GM12891 (cell line): ENCODE measurements at places on chromosomes 12 and 14.

- no peak for DNase-seq
These were observed 14.6 kb upstream of the NUDT14 start for GRCh38 chr14:105195522-105196264.

DNA sequence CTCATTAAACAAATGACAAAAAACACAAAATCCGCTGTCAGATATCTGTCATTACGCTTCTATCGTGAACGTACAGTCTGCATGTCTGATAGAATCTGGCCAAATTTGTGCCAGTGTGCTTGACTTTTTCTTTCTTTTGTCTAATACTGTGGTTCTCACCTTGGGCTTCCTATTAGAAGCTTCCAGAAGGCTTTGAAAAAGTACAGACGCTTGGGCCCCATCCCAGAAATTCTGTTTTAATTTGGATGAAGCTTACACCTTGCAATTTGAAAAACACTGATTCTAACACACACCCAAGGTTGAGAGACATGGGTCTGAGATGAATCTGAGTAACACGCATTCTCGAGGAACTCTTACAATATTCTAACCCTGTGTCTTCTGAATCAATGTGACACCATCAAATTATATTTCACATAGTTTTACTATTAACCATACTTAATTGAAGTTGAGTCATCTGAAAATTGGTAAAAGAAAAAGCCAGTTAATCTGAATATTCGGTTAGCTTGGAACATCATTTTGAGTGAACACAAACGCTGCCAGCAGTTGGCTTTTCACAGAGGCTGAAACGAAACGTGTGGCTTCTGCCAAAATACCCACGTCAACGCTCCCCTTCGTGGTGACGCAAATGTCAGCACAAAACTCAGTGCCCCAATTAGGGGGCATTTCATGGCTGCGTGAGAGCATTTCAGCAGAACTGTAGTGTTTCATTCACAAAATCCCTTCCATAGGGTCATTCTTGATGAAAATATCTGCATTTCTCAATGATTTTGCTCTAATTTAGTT lies 420.5 kb downstream of the TMEM132D start:
- DNase-seq: no peak

- no peak for DNase-seq
These were observed 106.6 kb downstream of the GLT1D1 start for GRCh38 chr12:128959901-128960300.

DNA sequence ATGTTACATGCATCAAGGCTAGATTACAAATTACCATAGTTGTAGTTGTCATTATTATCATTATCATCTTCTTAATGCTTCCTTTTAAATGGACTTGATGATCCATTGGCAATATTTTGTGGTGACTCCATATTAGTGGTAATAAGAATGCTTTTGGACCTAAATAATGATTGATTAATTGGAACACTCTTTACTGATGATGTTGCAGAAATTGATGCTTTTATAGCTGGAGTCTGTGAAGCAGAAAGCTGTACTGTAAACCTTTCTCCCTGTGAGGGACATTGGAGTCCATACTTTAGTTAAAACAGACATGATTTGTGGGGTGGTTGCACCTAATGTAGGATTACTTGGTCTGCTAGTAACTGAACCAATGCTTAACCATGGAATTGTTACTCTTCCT lies 190.4 kb downstream of the ATXN7L3B start:
- no peak for DNase-seq

GRCh38 chr14:47935332-47935731 lies 259.9 kb upstream of the MDGA2 start:
- no peak for DNase-seq

DNA sequence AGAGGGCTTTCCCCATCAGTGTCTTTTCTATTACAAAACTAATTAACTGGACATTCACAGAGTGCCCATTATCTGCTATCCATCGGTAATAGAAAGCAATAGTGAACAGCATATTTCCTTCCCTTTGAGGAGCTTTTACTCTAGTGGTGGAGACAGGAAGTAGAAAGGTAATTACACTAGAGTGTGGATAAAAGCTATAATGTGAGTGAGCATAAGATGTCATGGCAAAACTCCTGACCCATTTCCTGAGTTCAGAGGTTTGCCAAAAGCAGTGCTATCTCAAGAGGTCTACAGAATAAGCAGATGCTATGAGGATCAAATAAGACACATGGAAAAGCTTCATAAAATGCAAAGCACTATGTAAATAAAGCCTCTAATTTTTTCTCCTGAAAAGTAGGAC lies 24.0 kb downstream of the TIMELESS start:
- no peak for DNase-seq

DNA sequence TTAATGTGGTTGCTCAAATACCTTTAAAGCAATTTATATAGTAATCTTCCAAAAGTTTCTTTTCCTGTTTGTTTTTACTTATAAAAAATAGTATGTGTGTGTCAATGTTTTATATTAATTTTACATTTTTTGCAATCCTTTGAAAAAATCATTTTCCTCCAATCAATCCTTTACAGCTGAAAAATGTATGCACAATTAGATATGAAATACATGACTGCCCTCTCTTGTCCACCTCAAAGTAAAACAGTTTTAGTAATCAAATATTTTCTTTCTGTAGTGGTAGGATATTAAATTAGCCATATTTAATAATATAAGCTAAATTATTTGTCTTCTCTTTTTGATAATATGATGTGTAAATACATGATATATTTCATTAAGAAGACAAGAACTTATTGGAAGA lies 269.9 kb downstream of the ADAMTS20 start:
- DNase-seq: no peak

- DNase-seq: no peak
These were observed 52.7 kb downstream of the PPM1A start for GRCh38 chr14:60301685-60302084.

DNA sequence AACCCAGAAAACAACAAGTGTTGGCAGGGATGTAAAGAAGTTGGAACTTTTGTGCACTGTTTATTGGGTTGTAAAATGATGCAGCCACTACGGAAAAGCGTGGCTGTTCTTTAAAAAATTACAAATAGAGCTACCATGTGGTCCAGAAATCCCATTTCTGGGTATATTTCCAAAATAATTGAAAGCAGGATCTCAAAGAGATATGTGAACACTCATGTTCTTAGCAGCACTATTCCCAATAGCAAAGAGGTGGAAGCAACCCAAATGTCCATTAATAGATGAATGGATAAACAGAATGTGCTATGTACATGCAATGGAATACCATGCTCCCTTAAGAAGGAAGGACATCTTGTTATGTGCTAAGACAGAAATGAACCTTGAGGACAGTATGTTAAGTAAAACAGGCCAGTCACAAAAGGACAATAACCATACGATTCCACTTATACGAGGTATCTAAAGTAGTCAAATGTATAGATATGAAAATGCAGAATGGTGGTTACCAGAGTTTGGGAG lies 249.5 kb downstream of the PHLDA1 start:
- no peak for DNase-seq

GRCh38 chr14:21038441-21039422 lies 3.4 kb upstream of the RNASE7 start:
- no peak for DNase-seq

- no peak for DNase-seq
These were observed 186.6 kb upstream of the EEA1 start for GRCh38 chr12:93115646-93116045.

DNA sequence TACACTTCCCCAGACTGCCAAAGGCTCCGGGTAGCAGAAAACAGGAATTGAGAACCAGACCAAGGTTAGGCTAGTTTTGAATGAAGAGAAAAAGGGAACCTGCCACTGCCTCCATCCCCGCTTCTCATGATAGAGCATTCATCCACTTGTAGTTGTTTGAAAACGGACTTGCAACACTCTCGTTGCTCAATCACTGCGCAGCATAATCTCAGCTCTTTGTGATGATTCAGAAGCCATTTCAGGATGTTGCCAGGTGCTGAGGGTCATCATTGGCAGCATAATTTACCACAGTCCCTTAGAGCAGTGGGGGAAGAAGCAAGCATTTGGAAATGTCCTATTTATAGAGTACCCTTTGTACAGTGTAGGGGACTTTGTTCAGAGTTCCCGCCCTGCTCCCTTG lies 25.6 kb downstream of the KCNK13 start:
- DNase-seq: no peak

GRCh38 chr12:33988913-33989312 lies 33.4 kb upstream of the ALG10 start:
- no peak for DNase-seq

GRCh38 chr12:101570047-101570446 lies 24.7 kb upstream of the MYBPC1 start:
- DNase-seq: no peak

DNA sequence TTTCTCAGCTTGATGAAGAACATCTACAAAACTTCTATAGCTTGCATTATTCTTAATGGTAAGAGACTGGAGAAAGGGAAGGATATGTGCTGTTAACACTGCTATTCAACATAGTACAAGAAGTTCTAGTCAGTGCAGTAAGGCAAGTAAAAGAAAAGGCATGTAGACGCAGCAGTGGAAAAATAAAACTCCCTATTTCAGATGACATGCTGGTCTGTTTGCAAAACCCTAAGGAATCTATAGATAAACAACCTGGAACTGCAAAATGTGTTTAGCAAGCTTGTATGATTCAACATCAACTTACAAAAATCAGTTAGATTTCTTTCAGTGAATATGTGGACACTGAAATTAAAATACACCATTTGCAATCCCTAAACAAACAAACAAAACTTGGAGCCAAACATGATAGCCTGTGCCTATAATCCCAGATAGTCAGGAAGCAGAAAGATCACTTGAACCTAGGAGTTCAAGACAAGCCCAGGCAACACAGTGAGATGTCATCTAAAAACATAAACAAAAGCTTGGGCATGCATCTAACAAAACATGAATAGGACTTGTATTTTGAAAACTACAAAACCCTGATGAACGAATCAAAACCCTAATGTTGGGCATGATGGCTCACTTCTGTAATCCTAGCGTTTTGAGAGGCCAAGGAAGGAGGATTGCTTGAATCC lies 293.6 kb upstream of the RGS6 start:
- no peak for DNase-seq

GRCh38 chr12:54723379-54724256 lies 75.5 kb upstream of the DCD start:
- no peak for DNase-seq

DNA sequence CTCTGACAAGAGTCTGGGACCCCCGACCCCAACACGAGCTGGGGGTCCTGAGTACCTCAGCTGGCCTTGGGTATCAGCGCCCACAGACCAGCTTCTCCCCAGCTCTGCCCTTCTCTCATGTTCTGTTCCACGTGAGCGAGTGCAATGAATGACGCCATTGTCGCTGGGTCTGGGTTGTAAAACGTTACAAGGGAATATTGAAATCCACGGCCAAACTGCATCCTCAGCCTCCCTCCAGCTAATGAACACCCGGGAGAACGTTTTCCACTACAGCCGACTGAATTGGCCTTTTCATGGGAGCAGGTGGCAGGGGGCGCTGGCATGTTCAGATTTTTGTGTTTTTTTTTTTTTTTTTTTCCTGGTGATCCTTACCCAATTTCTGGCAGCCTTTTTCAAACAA lies 34.7 kb downstream of the TBX5 start:
- no peak for DNase-seq

DNA sequence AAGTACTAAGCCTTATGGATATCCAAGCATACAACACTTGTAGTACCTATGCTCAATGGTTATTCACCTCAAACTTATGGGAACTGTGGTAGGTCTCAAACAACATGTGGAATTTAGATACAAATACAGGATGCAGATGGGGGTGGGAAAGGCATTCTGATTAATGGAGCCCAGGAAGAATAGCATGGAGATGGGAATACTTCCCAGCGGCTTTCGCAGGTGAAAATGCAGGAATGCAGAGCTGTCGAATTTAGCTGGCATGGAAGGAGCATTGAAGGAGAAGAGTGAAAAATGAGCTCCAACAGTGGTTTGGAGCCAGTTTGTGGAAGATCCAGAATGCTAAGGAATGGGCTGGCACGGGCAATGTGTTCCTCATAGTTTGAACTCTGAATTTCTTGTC lies 89.9 kb downstream of the NKX2-1 start:
- DNase-seq: no peak

DNA sequence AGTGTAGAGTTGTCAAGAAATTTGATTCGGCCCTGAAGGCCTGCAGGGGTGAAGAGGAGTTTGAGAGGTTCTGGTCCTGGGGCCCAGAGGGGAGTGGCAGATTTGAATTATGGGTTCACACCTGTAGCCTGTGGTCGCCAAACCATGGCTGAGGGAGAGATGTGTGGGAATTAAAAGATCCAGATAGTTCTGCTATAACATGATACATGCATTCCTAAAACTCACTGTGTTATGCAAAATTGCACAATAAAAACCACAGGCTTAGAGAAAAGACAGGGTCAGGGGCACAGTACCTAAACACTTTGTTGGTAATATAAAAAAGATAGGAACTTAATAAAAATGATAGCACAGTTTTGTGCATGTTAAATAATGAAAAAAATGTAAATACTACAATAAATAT lies 106.2 kb downstream of the TMEM30B start:
- DNase-seq: no peak

- DNase-seq: no peak
These were observed 18.1 kb downstream of the DHX37 start for GRCh38 chr12:124970647-124971402.

DNA sequence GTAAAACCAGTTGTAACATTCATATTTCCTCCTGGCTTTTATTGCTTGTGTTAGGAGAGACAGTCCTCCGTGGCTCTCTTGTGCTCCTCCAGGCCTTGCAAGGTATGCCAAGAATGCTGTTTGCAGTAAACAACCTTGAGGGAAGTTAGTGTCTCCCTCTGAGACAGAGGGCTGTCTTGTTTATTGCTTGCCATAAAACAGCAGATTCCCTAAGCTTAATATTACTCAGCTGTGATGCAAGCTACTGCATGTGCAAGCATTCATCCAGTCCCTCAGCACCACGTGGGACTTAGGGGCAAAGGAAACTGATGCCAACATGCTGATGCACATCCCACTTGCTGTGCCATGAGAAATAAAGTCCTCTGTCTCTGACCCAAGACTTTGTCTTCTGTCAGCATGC lies 6.6 kb downstream of the POMT2 start:
- DNase-seq: no peak

DNA sequence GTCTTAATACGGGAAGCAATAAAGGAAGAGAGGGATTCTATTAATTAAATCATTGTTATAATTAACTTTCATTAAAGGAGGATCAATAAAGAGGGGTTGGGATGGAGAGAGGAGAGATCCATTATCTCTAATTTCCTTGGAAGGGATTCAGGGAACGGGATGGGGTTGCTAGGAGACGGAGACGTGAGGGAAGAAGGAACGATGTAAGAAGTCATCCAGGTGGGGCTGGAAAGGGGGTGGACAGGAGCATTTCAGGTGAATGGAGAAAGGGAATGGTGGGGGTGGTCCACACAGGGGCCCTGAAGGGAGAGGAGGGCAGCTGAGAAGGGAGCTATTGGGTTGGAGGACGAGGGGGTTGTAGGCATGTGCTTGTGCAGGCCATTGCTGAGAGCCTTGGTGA lies 17.2 kb downstream of the CALCOCO1 start:
- no peak for DNase-seq

DNA sequence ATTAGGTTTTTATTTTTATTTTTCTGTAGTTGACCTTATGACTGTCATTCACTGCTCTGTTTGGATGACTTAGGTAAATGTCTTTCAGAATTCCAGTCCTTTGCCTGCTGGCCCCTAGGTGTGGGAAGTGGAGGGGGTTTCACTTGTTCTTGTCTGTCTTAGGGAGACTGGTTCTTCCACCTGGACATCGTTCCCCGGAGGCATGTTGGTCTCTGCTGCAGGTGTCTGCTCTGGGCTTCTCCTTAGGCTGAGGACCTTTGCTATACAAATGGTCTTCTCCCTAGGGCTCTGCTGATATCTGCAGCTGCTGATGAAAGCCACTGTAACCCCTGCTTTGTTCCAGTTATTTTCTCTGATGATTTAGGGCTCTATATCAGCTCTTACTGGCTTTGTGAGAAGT lies 97.1 kb downstream of the OTOGL start:
- DNase-seq: no peak
